ENCODE measurements at places on chromosomes 1 and 21.

GRCh38 chr1:48967318-48967717 lies 190.6 kb upstream of the BEND5 start:
- no peak for DNase-seq

- DNase-seq: no peak
Observed at GRCh38 chr1:4931486-4931885, 277.1 kb downstream of the AJAP1 start.

- DNase-seq: peak; percentile 74
Observed at GRCh38 chr1:6208723-6209660, 3.1 kb downstream of the RNF207 start.

- DNase-seq: no peak
Observed at GRCh38 chr1:45134461-45134873, 71.9 kb downstream of the ZSWIM5 start.

DNA sequence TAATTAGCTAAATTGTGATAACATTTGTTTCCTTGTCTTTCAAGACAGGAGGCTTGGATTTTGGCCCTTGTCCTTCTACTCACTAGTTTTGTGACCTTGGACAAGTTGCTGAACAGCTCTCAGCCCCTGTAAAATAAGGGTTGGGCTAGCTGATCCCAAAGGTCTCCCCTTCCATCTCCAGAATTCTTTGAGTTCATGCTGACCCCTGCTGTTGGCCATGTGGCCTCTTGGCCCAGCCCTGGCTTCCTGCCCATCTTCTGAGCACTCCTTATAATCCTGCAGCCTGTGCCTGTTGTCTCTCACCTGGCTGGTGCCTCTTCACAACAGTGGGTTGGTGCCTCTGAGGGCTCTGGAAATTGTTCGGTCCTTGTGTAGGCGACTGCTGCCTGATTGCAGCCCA lies 10.1 kb downstream of the PTGFRN start:
- DNase-seq: no peak

DNA sequence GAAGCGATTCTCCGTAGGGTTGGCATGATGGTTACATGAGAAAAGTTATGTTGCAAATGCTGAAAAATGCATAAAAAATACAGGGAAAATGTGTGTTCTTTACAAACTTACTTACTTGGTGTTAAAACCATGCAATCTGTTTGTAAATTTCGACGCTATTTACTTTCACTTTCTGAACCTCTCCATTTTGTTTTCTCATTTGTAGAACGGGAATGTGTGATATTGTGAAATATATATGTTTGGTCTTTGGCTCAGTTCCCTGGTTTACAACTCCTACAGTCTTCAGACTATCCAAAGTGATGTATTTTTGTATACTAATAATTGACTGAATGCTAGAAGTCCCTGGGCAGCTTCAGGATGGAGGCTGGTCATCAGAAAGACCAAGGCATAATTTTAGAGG lies 982.3 kb downstream of the ADGRL2 start:
- no peak for DNase-seq

DNA sequence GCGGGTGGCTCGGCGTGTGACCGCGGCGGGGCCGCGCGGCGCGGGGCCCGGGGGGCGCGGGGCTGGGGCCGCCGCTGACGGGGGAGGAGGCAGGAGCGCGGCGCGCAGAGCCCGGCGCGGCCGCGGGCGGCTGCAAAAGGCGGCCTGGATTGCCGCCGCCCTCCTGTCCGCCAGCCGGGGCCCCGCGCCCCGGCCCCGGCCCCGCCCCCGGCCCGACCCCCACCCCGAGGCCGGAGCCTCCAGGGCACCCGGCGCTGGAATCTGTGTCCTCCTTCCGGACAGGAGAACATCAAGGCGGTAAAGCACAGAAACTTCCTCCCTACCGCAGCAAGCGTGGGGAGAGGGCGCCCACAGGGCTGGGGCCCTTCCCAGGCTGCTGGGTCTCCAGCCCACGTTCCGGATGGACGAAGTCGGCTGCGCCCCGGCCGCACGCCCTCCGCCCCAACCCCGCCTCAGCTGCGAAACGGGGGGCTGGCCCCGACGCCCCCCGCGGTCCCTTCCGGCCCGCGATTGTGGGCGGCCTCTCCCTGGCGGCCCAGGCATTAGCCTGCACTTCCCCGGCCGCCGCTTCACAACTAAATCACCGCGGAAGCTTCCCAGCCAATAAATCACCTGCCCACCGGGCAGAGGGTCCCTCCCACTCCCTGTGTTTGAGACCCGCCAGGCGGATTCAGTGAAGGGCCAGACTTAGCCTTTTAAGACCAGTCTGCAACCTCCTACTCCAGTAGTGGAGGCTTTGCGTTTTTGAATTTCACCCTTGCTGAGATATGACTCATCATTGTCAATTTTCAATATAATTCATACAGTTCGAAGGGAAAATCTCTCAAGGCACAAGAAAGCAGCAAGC lies 106.0 kb downstream of the SLC45A1 start:
- peak; percentile 89 for DNase-seq

DNA sequence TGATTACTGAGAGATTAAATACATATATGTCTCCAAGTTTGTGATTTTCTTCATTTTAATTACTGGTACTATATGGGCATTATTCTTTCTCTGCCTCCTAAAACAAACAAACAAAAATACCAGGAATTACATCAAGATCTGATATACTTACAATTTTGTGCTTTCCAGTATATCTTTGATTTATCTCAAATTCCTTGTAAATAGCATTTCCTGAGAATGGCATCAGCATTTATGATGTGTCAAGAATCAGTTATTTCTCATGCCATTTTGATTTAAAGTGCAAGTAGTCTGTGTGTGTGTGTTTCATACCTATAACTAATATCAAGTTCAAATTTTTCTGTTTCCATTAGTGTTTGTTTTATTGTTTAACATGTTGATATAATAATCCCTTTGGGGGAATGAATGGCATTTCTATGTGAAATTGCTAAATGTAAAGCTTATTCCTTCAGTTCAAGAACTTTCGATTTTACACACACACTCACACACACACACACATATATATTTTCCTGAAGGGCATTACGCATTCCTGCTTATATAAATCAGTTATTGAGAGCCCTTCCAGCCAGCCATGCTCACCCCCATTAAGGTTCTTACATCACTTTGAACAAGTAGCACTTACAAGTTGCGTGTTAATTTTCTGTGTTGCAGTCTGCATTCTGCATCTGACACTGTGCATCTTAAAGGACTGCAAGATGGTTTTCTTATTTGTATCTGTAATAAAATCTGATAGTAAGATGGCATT lies 102.7 kb downstream of the NEK7 start:
- no peak for DNase-seq

GRCh38 chr1:99570486-99571089 lies 75.3 kb upstream of the PALMD start:
- DNase-seq: no peak

DNA sequence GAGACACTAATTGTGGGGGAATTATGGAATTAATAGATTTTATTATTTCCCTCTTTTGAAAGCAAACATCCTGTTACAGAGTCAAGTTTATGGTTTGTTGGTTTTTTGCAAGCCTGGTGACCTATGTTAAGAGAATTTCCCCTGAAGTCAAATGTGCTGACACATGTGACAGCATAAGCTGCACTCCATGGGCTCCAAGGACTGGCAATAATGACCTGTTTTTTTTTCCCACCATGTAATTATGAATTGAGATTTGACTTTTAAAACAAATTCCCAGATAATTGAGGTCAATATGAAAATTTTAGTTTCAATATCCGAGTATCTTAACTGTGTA lies 242.5 kb upstream of the SGIP1 start:
- DNase-seq: no peak

DNA sequence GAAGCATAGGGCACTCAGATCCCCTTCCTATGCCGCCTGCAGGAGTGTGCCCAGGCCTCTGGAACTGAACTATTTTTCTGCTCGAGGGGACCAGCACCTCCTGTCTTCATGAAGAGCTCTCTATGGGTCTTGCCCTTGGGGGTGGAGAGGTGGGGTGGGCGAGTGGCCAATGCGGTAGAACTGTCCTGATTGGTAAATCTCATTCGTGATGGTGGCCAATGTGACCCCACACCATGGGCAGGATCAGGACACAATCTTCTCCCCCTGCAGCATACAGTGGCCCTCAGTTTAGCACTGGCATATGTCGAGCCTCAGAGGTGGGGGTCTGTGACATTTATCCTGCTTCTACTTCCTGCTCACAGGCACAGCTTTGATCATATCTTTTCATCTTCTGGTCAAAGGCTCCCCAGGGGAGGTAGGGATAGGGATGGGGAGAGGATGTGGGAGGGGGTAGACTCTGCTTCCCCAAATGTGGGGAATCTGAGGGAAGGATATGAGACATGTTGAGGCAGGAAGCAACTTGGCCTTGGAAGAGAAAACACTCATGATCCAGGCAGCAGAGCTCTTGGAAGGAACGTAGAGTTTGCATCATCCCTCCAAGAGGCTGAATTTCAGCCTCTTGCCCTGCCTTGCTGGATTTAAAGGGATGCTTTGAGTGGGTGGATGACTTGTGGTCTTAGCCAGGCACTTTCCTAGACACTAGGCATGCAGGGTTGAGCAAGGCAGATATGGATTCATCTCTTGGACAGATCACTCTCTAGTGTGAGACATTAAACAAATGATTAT lies 81.8 kb downstream of the LAMC2 start:
- DNase-seq: no peak

DNA sequence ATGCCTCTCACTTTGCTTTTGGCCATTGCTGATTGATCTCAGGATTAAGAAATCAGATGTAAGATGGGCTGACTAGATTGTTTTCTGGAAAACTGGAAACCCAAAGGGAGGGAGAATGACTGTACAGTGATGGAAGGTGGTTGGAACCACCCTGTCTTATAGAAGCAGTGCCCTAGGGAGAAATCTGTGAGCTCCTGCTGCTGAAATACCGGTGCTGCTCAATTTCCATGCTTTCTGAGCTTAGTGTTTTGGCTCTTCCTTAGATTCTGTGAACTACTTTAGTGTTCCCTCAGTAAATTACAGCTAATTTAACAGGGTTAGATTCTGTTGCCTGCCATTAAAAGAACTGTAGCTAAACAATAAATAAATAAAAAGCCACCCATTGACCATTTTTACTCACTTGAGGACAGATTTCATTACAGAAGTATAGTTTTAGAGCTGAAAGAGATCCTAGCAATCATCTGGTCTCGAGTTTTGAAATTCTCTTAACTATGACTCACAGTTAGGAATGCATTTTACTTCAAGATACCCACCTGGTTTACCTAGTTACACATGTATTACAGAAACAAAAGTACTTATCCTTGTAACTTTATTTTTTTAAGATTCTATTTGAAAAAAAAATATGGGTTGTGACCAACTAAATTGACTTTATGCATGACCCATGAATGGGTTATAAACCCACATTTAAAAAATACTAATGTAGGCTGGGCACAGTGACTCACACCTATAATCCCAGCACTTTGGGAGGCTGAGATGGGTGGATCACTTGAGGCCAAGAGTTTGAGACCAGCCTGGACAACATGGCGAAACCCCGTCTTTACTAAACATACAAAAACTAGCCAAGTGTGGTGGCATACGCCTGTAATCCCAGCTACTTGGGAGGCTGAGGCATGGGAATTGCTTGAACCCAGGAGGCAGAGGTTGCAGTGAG lies 33.2 kb downstream of the CAMSAP2 start:
- DNase-seq: no peak

DNA sequence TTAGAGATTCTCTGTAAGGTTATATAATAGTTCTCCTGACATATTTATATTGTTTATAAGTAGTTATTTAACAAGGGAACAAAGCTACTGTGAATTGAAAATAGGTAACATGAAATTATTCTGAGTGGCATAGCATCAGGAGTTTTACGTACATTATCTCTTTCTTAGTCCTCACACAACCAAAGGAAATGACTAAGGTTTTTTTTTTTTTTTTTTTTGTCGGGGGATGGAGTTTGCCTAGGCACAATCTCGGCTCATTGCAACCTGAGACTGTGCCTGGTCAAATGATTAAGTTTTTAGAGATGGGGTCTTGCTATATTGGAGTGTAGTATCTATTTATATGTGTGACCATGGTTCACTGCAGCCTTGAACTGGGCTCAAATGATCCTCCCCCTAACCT lies 24.9 kb downstream of the TMED5 start:
- DNase-seq: no peak

- DNase-seq: no peak
Observed at GRCh38 chr1:235454021-235454420, 50.2 kb downstream of the B3GALNT2 start.

DNA sequence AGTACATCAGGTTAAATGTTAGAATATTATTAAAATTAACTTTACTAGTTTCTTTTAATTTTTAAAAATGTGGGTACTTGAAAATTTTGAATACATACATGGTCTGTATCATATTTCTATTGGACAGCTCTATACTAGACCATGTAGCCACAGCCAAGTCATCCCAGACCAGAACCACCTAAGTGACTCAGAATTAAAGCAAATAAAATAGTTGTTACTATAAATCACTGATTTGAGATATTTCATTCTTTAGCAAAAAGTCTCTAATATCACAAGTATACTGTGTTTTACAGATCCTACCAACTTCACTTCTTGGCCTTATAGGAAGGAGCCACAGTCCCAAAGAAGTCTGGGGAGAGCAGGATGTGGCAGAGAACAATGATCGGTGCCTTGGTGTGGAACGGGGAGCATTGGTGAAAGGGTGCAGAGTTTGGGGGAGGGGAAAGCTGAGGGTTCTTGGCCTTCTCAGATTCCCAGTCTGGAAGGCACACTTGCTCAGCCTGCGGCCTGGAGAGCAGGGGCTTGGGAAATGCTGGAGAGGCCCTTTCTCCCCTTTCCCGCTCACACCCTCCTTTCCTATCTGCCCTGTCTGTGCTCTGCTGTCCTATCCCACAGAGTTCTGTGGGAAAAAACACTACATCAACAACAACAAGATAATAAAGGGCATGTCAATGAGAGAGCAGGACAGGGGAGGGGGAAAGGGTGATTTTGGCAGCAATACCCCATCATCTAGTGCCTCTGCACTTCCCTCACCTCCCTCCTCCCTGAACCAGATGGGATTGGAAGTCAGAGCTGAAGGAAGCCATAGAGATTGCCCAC lies 122.1 kb downstream of the NGF start:
- DNase-seq: no peak

- DNase-seq: no peak
Observed at GRCh38 chr1:88722492-88722891, 38.4 kb downstream of the PKN2 start.

GRCh38 chr1:242187816-242188215 lies 188.9 kb upstream of the MAP1LC3C start:
- DNase-seq: no peak

DNA sequence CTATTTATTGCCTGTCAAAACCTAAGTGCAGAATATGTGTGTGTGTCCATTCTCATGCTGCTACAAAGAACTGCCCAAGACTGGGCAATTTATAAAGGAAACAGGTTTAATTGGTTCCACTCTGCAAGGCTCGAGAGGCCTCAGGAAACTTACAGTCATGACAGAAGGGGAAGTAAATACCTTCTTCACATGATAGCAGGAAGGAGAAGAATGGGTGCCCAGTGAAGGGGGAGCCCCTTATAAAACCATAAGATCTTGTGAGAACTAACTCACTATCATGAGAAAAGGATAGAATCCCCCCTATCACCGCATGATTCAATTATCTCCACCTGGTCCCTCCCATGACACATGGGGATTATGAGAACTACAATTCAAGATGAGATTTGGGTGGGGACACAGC lies 300.7 kb upstream of the SNX7 start:
- no peak for DNase-seq

GRCh38 chr1:37995751-37996345 lies 6.0 kb upstream of the SF3A3 start:
- DNase-seq: peak; percentile 65
